ENCODE measurements at places on chromosomes 2 and 18.

GRCh38 chr18:54240629-54241107 is 16.2 kb upstream of the MBD2 start:
- DNase-seq: no peak

DNA sequence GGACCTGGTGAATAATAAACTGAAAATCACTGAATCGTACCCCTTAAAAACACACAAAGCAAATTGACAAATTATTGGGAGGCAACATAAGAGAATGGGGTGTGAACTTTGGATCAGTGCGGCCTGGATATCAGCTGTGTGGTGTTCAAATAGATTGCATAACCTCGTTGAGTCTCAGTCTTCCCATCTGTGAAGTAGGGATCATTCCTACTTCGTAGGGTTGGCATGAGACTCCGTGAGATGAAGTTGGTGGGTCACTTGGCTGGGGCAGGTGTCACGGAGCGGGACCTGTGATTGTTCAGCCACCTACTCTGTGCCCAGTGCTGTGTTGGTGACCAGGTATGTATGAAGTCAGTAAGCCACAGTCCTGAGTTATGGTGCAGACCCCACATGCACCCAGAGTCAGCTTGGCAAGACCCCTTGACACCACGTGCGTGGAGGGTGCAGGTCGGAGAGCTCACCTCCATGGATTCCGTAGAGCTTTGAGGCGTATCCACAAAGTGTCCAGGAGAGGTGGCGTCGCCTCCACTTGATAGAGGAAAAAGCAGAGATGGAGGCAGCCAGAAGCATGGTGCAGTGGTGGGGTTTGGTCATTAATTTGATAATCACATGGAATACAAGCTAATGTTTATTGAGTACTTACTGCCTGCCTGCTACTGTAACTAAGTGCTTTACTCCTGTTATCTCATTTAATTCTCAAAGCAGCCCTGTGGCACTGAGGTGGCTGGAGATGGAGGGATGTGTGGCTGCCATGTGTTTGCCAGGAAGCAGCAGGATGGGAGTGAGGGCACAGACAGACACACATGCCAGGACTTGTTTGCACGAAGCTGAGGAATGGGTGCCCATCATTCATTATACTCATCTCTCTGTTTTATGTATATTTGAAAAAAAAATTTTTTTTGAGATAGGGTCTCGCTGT is 35.8 kb downstream of the HPCAL1 start:
- no peak for DNase-seq

GRCh38 chr2:219500135-219500534 is 1.4 kb downstream of the GMPPA start:
- DNase-seq: no peak

- DNase-seq: no peak
These were observed 71.7 kb downstream of the HPCAL1 start for GRCh38 chr2:10374362-10374943.

DNA sequence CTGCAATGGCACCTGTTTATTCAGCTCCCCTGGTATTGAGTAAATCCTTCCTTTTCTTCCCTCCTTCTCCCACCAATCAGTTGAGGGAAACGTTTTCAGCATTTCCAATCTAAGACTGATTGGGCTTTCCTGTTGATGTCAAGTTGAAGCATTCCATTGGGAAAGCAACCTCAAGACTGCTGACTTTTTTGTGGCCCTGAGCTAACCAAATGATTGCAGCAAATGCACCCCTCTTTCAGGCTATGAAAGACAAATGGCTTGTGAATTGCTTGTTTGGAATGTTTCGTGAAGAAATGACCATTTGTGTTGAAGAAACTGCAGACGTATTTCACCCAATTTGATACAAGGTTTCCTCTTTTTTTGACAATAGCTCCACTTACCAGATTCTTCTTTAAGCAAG is 303.5 kb downstream of the EPHA4 start:
- DNase-seq: no peak

DNA sequence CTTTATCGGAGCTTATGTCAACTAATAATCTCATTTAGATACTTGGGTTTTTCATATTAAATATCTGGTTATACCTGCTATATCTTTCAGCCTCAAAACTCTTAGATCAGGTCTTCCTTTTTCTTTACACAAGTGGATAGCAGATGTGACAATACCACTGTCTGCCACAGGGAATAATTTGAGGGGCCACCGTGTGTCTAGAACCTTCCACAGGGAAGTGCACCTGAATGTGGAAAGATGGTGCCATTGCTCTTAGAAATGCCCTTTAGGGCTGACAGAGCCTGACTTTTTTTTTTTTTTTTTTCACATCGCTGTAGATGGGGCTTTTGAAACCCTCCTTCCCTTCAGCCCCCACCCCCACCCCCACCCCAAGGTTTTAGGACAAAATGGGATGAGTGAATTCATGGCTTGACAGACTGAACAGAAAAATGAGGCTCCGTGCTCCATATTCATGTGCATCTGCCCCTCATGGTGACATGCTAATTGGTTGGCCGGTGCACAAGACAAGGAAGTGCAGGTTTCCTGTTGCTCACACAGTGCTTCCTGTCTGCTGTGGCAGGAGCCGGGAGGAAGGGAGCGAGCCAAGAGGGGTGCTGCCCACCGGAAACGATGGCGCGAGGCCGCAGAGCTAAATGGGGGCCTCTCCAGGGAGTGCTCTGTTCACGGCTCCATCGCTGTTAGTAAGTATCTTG is 246.0 kb downstream of the LDLRAD4 start:
- peak; percentile 51 for DNase-seq

DNA sequence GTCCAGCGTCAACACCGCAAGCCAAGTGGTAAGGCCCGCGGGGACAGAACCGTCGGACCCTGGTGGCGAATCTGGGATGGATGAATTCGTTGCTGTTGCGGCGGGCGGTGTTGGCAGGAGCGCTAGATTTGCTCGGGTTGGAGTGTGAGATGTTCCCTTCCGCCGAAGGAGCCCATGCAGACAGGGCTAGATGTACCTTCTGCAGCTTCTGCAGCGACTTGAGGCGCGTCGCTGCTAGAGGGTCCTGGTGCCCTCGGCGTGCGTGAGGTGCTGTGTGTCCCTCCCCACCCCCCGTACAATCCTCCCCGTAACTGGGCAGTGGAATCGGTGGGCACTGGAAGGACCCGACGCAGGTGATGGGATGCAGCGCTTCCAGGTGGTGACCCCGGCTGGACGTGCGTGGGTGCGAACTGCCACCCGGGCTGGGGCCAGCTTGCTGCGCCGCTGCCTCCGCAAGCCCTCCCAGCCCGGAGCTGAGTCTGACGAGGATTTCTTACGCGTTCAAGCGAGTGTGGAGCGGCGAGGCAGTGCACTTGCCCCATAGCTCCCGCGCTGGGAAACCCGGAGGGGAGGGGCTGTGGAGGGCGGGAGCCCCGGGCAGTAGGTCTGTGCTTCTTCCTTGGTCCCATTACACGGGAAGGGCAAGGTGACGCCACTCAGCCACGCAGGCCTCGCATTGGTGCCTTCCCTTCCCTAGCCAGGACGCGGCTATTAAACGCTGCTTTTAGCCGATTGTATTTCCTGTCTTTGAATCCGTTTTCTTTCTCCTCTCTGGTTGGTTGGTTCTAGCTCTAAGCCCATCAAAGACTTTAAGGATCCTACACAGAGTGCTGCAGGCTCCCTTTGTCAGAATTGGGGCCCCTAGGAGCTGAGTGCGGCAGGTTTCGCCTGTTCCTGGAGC is 34.2 kb downstream of the CHRNA1 start:
- peak; percentile 22 for DNase-seq

DNA sequence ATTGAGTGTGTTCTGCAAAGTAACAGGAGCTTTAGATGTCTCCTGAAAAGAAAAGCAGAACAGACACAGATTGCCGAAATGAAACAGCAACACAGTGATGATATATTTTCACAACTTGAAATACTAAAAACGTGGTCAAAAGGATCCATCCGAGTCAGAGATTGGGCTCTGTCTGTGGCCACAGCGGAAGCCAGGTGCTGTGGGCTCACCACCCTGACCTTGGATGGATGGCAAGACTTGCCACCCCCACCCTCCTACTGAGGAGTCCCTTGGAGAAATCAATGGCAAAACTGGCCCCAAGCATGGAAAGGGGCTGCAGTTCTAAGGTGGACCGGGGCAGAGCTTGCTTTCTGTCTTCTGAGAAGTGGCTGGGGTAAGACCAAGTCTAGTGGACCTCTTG is 31.4 kb upstream of the ACKR3 start:
- no peak for DNase-seq

DNA sequence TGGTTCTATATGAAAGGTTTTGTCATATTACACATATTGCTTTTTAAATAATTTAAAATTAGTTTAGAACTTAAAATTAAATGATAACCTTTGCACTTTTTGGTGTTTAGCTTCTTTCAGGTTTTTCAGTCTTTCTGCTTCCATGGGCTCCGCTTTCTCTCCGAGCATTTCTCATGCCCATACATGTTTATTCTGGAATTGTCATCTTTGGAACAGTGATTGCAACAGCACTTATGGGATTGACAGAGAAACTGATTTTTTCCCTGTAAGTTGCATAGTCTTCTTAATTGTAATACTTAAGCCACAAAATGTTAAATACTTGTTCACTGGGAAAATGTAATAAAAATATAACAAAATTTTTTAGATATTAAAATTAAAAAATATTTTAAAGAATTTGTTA is 31.0 kb downstream of the CYBRD1 start:
- DNase-seq: no peak

DNA sequence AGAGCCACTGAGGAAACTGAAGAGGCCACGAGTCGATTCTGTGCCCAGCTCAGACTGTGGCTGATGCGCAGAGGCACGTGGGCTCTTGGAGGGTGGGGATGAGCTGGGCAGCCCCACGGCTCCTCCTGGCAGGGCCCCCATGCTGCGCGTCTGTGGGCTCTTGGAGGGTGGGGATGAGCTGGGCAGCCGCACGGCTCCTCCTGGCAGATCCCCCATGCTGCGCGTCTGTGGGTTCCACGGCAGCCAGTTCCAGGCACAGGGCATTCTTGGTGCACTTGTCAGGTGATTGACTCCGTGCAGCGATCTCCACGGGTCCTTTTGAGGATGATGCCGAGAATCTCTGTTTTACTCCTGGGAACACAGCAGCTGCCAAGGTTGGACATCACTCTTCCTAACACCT is 138.1 kb upstream of the ZNF236 start:
- no peak for DNase-seq

GRCh38 chr18:62767321-62767720 is 52.0 kb downstream of the PHLPP1 start:
- DNase-seq: no peak

All from effector memory CD8-positive, alpha-beta T cell (primary cell).